GF-D8 (cell line): ENCODE measurements at places on chromosomes 5 and 9.

DNA sequence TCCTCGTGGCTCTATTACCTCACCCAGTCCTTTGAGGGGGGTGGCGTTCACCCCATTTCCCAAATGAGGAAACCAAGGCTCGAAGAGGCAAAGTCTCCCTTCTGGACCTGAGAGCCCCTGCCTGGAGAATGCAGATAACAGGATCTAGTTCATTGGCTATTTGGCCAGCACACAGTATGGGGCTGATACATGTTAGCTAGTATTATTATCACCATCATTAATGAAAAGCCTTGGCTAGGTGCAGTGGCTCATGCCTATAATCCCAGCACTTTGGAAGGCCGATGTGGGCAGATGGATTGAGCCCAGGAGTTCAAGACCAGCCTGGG lies 4.3 kb downstream of the SH3GLB2 start:
- no peak for DNase-seq

DNA sequence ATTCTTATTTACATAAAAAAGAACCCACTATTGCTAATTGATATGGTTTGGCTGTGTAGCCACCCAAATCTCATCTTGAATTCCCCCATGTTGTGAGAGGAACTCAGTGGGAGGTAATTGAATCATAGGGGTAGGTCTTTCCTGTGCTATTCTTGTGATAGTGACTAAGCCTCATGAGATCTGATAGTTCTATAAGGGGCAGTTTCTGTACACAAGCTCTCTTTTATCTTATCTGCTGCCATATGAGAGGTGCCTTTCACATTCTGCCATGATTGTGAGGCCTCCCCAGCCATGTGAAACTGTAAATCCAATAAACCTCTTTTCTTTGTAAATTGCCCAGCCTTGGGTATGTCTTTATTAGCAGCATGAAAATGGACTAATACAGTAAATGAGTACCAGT lies 58.2 kb upstream of the PRR16 start:
- DNase-seq, result no peak

DNA sequence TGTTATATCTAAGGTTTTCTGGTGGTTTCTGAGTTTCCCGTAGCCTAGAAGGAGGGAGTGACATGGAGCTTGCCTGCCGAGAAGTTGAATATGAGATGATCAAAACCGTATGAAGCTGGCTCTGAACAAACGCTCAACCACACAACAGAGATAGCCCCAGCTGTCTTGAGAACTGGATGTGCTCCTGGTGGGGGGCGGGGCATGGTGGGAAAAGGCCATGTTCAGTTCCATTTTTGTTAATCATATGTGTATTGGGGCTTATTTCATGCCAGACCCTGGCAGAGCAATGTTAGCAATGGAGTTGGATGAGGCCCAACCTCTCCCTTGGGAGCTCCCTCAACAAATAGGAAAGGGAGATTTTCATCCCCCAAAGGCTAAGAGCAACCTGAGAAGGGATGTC lies 4.8 kb downstream of the CCL19 start:
- no peak for DNase-seq

DNA sequence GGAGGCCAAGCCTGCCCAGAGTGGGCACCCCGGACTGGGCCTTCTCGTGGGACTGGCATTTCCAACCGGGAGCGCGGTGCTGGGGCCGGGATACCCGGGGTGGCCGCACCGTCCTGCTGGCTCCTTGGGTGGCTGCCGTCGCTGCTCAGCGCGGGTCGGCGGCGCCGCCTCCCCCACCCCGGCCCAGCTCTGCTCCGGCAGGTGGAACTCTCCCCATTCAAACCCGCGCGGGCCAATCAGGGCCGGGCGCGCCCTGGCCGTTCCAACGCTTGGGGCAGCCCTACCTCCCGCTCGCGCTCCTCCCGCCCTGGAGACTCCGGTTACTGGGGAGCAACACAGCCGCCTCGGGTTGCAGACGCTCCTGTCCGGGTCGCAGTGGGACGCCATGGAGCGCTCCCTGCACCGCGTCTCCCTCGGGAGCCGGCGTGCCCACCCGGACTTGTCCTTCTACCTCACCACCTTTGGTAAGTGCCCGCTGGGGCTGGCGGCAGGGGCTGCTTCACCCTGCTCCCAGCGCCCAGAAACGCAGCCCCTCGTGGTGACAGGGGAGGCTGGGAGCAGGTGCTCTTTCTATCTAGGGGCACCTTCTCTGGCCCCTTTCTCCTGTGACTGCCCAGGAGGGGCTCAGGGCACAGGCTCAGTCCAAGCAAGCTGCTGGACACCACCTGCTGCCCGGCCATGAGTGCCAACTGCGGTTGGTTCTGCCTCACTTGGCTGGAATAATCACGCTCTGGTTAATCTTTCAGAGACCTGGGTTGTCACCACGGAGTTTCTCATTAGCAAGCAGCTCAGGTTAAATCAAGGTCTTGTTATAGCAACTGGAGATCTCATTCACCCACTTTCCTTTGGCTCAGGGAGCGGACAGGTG lies at the start of gene RGS3:
TSS of gene RGS3 (plus strand) at position 310 of the 868 bp plus-strand sequence. CDS start at position 386, 76 bp downstream.
- no peak for DNase-seq

- DNase-seq, result no peak
Measured at GRCh38 chr5:161663431-161663830, 22.1 kb upstream of the GABRA6 start.

- no peak for DNase-seq
Measured at GRCh38 chr5:41649659-41650058, 139.3 kb upstream of the PLCXD3 start.

GRCh38 chr9:134370638-134371037 lies 44.4 kb downstream of the RXRA start:
- no peak for DNase-seq
